ENCODE measurements at places on chromosomes 11 and 22.

DNA sequence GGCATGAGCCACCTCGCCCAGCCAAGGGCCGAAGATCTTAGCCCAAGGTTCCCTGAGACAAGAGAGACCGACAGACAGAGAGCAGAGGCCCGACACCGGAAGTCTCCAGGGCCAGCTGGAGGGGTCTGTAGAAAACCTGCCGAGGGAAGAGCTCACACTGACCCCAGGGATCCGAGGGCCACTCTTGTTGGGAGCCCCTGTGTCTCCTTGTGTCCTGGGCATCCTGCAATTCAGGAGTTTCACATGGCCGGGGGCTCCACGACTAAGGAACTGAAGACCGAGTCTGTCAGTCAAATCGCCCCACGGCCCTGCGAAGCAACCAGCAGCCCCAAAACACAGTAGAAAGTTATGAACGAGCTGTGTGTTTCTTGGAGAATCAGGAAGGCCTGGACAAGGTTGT lies 1482.0 kb downstream of the BRD1 start:
- DNase-seq, result no peak

DNA sequence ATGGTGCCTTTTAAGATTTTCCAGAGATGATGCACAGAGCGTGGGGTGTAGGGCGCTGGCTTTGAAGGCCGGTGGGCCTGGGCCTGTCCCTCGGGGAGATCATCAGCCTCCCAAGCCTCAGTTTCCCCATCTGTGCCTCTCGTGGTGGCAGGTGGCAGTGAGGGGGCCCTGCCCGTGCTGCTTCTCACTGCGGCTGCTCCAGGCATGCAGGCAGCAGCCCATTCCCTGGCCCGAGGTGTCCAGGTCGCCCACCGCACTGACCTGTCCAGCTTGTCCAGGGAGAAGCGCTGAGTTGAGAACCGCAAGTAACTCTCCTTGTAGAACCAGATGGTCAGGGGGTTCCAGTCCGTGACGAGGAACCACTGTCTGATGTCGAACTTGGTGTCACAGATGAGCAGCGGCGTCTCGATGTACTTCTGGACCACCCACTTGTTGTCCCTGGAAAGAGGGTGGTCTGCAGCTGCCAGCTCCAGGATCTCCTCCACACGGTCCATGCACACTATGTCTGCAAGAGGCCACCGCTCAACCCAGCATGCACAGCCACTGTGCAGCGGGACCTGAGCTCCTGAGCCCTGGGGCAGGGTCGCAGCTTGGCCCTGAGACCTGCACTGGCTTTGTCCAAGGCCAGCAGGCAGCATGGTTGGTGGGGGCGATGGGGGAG lies 20.5 kb upstream of the IL17REL start:
- DNase-seq, result no peak

- DNase-seq, result no peak
Measured at GRCh38 chr11:47986742-47987141, 6.4 kb downstream of the PTPRJ start.

- no peak for DNase-seq
Measured at GRCh38 chr11:79436919-79437277, 3.9 kb downstream of the TENM4 start.

GRCh38 chr11:117573326-117573725 lies 223.7 kb downstream of the DSCAML1 start:
- no peak for DNase-seq

GRCh38 chr22:30609260-30610185 lies 2.5 kb downstream of the TCN2 start:
- no peak for DNase-seq

- DNase-seq, result no peak
Measured at GRCh38 chr11:30567120-30567519, 19.0 kb downstream of the MPPED2 start.

GRCh38 chr22:22452211-22452610 lies 56.3 kb downstream of the ZNF280B start:
- DNase-seq, result no peak

GRCh38 chr11:47533690-47534151 lies 19.2 kb downstream of the CELF1 start:
- no peak for DNase-seq

Data from NCI-H1436 treated with DMSO at 0.1 percent for 48 hours (cell line).